ENCODE measurements at places on chromosomes 12 and 14.
A peak's percentile ranks its signal among the peaks of the same experiment; 100 is the strongest.

- DNase-seq: no peak
These were observed 39.4 kb downstream of the PARP11 start for GRCh38 chr12:3833670-3834310.

DNA sequence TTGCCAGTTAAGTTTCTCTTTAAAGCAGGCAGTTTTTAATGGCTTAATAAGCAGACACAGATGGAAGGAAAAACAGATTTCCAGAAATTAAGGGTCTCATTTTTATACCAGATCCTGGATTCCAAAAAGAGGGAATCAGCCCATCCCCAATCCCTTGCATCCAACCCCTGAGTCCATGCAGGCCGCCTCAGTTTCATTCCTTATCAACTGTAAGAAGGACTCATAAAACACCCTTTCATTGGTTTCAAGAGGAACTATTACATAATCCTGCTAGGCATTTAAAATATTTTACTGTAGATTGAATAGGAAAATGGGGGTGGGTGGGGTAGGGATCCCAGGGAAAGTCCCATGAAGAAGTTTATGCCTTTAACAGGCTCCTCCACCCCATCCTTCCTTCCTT lies 9.4 kb downstream of the CCDC184 start:
- no peak for DNase-seq

GRCh38 chr12:87441511-87441910 lies 587.7 kb downstream of the C12orf50 start:
- DNase-seq: no peak

- DNase-seq: peak; percentile 72
These were observed 8.1 kb upstream of the GLTP start for GRCh38 chr12:109888179-109889020.

- DNase-seq: no peak
These were observed 185.0 kb downstream of the PLCZ1 start for GRCh38 chr12:18552829-18553228.

- DNase-seq: peak; percentile 63
These were observed 70.9 kb downstream of the FERMT2 start for GRCh38 chr14:52879958-52880357.

- DNase-seq: no peak
These were observed 133.9 kb downstream of the RFLNA start for GRCh38 chr12:124428792-124429281.

GRCh38 chr12:110640275-110641025 lies 26.5 kb downstream of the TCTN1 start:
- no peak for DNase-seq

- DNase-seq: no peak
These were observed 199.1 kb downstream of the SLC5A8 start for GRCh38 chr12:101010896-101011295.
